ENCODE measurements at places on chromosomes 12 and 14.

- no peak for DNase-seq
Measured at GRCh38 chr12:6250343-6250742, 50.1 kb downstream of the CD9 start.

- no peak for DNase-seq
Measured at GRCh38 chr14:89277203-89277602, 139.8 kb downstream of the FOXN3 start.

DNA sequence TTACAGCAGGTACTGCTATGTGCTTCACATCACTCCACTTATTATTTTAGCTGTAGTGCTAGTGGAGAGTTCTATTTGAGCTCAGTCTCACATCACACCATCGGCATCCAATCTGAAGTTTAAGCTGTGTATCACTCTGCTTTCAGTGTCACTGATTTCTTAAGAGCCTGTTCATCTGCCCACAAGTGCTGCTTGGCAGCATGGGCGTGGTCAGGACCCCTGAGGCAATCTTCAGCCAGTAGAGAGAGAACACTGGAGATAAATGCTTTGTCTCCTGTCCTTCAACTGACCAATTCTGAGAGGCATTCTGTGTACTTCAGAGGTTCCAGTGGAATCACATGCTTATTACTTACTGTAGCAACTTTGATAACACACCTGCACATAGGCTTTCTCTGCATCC, 728.8 kb downstream of the RPS29 start:
- DNase-seq = no peak

GRCh38 chr14:103501921-103502669, 20.5 kb downstream of the CKB start:
- DNase-seq = no peak

GRCh38 chr12:130775953-130776856, 60.1 kb upstream of the RIMBP2 start:
- peak; percentile 60 for DNase-seq

DNA sequence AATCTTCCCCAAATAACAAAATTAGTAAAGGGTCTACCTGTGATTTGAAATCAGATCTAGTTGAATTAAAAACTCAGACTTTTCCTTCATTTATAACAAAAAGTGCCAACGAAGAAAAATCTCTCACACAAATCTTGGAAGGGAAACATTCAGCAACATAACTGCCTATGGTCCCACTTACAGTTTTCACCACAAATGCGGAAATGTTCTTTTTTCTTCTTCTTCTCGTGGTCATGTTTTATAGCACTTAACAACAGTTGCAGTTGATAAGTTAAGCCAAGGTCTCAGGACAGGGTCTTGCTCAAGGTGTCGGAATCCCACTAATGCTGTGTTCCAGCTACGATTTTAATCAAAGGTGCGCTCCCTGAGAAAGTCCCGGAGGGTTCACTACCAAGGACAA, 10.1 kb downstream of the RNASE6 start:
- no peak for DNase-seq

DNA sequence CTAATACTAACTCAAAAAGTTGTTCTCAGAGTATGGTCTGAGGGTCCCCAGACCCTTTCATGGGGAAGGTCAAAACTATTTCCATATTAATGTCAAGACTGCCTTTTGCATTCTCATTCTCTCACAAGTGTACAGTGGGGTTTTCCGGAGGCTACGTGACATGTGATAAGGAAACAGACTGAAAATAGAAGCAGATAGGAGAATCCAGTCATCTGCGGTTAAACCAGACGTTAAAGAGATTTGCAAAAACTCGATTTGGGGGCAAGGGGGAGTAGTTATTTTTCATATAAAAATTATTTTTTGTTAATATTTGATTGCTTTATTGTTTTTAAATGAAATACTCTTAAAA, 1.0 kb upstream of the NAP1L1 start:
- peak; percentile 7 for DNase-seq

GRCh38 chr12:116784238-116784612, 46.1 kb downstream of the RNFT2 start:
- DNase-seq = no peak

DNA sequence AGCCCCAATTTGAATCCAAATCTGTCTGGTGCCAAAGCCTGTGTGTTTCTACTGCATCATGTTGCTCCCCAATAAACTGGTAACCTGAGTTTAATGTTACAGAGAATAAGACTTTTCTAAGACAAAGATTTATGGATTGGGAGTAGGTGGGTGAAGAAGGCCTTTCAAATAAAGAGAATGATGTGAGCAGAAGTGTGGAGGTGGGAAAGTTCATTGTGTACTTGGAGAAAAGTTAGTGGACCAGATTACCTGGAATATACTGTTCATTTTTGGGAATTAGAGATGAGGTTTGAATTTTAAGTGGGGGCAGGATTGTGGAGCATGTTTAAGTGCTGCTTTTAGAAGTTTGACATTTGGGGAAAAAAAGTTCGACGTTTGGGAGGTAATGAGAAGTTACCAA, 3.1 kb downstream of the FRS2 start:
- DNase-seq = no peak

- DNase-seq = no peak
Measured at GRCh38 chr14:35341751-35342488, 49.7 kb downstream of the PSMA6 start.

DNA sequence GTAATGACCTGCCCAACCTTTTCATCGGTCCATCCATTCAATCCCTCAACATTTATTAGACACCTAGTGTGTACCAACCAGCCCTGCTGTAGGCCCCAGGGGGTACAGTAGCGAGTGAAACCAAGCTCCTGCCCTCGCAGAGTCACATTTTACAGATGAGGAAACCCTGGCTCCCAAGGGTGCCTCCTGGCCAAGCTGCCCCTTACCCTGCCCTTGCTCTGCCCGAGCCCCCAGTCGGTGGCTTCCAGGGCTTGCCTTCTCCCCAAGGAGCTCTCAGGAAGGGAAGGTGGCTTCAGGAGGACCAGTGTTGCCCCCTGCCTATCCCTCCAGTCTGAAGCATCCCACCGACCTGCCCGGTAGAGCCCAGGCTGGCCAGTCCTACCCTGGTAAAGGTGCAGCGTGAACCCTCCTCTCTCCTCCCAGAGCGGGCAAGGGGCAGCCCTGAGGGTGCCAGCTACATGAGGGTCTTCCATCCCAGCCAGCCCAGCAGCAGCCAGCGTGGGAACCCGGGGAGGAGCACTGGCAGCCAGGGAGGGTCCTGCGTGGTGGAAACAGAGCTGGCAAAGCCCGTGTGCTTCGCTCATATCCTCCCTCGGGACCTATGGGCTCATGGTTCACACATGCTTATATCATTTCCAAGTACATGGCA, 670 bp upstream of the BEGAIN start:
- no peak for DNase-seq

DNA sequence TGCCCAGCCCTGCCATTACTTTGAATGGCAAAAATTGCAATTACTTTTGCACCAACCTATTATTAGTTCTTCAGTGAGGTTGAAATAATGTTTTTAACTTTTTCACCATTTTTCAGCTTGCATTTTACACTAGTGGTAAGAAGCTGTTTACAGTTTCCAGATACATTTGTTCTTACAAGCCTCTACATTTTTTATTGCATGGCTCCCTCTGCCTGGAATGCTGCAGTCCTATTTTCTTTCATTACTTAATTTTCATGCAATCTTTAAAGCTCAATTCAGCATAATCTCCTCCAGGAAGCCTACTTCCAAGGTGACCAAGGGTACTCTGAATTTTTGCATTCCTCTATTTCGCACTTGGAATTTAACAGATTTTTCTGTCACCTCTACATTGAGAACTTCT, 33.4 kb downstream of the CCER1 start:
- DNase-seq = no peak

- no peak for DNase-seq
Measured at GRCh38 chr12:6122201-6122600, 2.3 kb downstream of the VWF start.

GRCh38 chr12:43255522-43256111, 296.4 kb downstream of the ADAMTS20 start:
- DNase-seq = no peak

GRCh38 chr14:94405486-94405885, 17.1 kb upstream of the SERPINA1 start:
- no peak for DNase-seq

DNA sequence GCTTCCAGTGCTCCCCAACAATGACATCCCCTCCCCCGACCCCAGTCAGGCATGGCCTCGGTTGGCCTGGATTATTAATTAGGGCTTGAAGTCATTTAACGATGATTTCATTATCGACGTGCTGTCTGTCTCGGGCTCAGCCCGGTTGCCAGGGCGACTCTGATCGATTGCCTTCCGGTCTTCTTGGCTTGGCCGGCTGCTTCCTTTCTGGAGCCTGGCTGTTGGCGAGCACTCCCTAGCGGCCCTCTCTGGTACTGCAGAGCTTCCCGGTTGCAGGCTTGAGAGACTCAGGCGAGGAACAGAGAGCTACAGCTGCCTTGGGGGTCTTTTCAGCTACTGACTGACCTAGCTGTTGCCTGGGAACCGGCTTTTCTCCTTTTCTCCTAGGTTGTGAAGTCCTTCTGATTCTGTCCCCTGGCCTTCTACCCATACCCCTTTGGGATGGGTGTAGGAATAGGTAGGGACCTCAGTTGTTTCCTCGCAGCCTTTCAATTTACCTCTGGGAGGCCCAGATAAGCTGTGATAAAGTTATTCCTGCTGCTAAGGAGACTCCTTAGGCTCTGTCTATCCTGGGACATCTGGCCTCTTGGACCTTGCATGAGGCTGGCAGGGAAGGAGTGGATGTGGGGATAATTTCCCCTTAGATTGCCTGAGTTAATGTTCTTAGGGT, 5.5 kb upstream of the CISTR start:
- peak; percentile 70 for DNase-seq

- no peak for DNase-seq
Measured at GRCh38 chr14:88181072-88181471, 142.0 kb downstream of the KCNK10 start.

DNA sequence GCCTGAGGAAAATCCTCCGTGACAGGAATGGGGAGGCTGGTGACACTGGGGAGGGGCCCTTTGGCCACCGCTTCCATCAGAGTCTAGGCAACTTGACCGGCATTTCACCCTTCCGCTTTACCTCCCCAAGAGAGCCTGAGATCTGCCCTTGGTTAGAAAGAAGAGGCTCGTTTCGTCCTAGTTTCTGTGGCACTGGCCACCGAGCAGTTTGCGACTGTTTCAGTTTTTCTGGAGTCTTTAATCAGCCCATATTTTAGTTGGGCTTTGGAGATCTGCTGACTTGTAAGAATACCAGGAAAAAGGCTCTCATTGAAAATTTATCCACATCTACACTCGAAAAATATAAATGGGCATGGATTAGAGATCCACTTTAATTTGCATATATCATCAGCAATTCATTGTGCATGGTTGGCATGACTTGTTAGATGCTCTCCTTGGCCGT, 414 bp upstream of the ANKS1B start:
- DNase-seq = no peak

DNA sequence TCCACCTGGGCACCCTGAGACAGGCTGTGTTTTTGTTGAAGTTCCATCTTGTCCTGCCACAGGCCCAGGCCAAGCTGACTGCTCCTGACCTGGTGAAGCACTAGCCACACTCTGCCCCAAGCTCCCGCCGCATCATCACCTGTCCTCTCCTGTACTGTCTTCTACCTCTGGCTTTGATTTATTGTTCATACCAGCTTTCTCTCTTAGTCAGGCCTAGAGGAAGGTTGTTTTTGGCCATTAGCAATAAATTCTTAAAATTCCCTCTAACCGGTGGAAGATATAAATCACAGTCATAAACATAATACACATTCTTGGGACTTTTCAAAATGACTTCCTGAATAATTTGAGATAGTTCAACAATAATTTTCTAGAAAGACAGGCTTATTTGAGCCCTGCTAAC, 169.4 kb downstream of the DAD1 start:
- no peak for DNase-seq
